NCI-H146 (cell line): ENCODE measurements at places on chromosomes 1 and 21.

DNA sequence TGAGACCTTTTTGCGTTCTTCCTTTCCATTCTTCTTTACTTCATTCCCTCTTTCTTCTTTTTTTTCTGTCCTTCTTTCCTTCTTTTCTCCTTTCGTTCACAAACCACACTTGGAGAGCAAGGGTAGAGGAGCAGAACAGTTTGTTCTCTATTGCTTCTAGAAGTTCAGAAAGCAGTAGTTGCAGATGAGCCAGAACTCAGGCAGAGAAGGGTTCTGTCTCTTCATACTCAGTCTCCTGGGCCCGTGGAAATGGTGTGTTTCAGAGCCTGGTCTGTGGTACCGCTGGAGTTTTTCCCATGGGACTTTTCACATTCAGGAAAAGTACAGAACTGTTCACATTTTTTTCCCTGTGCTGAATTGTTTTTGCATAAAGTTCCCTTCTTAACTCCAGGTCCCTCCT lies 87.0 kb downstream of the ATP5PO start:
- DNase-seq = no peak

- peak; percentile 69 for DNase-seq
Measured at GRCh38 chr1:67735806-67736627, 51.0 kb downstream of the GADD45A start.

DNA sequence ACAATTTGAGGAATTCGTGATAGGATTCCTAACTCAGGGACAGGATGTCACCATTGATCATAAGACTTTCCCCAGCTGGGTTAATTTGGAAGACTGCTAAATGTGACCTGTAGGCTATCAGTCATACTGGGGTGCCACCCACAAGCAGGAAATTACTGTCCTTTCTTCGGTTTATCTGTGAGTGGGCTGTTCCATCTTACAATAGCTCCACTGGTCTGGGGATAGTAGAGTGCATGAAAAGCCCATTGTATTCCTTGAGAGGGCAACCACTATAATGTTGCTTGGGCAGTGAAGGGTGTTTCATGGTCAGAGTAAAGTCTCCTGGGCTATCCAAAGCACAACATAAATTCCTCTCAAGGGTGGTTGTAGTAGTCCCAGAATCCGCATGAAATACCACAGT lies 1523.0 kb upstream of the B3GALT2 start:
- no peak for DNase-seq

GRCh38 chr21:25039461-25040380 lies 567.6 kb downstream of the MRPL39 start:
- peak; percentile 67 for DNase-seq

- DNase-seq = no peak
Measured at GRCh38 chr21:34858559-34858958, 189.8 kb downstream of the CLIC6 start.

- no peak for DNase-seq
Measured at GRCh38 chr1:186937016-186937670, 108.4 kb downstream of the PLA2G4A start.

GRCh38 chr1:21774835-21775549 lies 8.0 kb downstream of the USP48 start:
- DNase-seq = no peak

DNA sequence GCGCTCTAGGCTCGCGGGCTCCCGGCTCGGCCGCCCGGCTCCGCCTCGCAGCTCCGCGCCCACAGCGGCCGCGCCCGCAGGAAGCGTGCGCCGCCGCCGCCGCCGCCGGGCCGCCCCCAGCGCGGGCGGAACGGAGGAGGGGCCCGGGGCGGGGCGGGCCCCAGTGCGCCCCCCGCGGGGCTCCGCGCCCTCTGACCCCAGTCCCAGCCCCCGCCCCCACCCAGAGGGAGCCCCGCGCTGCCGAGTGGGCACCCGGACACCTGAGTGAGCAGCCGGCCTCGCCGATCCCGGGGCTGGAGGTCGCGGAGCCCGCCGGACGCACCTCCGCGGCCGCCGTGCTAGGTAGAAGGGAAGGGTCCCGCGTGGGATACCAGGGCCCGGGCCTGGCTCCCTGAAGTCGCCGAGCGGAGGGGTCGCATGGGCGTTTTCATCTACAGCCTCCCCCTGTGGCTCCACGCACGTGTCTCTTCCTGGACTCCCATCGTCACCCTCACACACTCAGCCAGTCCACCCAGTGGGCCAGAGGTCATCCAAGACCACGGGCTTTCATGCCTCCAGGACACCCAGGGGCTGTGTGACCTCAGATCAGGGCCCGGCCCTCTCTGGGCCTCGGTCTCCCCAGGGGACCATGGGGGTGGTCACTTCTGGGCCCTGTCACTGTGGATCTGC lies at the start of gene SDC3:
Gene SDC3 (minus strand): TSS at position 63 of the 669 bp plus-strand sequence. CDS start 172 bp downstream, outside the sequence.
- peak; percentile 27 for DNase-seq

DNA sequence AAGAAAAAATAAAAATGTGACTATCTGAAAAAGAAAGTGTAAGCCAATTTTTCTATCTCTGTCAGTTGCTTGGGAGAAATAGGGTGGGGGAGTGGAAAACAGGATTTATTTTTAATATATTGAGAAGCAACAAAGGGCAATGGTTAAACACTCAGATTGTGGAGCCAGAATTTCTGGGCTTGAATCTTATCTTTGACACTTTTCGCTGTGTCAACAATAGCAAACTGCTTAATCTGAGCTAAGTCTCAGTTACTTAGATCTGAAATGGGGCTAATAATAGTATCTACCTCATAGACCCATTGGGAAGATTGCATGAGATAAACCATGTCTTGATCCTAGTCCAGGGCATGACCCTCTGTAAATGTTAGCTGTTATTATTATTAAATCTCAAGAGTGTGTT lies 468.1 kb downstream of the ADGRL2 start:
- DNase-seq = no peak

DNA sequence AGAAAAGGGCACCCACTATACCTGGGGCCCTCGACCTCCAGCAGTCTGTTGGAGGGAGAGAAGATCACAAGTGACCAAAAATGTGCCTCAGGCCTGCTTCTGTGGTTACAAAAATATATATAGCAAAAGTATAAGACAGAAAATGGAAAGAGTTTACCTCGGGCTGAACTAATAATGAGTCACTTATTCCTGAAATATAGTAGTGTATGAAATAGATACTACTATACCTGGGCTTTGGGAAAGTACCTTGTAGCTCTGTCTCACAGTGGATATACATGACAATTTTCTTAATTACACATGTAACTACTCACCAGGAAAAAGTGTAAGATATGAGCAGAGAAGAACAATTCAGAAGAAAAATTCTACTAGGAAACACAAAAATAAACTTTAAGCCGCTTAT lies 7.3 kb upstream of the APCS start:
- no peak for DNase-seq

GRCh38 chr21:43801006-43801783 lies 11.8 kb downstream of the RRP1 start:
- DNase-seq = no peak

DNA sequence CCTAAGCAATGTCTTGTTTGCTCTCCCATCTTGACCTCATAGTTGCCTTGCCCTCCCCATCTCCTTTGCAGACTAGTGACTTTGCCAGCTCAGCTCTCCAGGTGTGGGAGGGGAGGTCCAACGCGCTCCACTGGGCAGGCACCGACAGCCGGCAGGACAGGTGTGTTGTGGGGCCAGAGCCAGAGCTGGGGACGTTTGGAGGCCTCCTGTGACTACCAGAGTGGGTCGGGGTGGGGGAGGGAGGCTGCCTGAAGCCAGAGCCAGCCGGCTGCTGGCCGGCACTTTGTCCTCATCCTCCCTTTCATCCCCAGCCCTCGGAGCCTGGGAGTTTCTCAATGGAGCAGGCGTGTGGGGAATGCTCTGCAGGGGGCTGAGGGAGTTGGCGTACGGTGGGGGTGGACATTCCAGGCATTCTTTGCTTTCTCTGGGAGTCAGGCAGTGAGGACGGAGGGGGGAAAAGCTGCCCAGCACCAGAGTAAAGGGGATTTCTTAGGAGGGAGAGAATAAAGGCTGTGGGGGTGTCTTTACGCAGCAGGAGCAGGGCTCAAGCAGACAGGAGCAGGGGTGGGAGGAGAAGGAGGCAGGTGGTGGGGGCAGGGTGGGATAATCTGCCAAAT lies 20.2 kb downstream of the NUAK2 start:
- DNase-seq = peak; percentile 70

DNA sequence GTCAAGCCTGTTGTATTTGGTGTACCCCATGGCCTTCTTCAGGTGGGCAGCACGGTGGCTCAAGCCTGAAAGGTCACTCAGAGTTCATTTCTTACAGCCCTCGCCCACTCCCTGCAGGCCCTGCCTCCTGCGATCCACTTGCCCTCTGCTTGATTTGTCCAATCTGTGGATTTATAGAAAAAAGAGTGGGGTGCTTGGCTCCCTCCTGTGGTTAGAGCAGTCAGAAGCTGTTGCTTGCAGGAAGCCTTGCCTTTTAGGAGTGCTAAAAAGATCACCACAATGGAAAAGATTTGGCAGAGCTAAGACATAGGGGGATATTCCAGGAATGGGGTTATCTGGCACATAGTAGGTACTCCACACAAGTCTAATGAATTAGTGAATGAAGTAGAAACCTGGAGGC lies 108.0 kb upstream of the TRABD2B start:
- no peak for DNase-seq

DNA sequence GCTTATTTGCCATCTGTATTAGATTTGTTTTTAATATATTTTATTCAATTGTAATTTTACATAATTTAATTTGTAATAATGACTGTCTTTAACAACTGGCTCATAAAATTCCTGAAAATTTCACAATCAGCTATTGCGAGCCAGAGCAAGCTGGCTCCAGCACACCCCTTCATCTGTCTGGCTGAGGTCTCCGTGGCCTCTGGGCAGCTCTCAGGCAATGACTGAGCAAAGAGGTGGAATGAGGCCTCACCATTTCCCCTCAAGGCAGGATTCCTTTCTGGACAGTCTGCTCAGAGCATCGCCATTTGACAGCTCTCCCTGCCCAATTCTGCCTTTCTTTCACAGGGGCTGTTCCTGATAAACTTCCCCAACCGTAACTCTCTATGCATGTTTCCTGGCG lies 5.8 kb upstream of the KANK4 start:
- DNase-seq = no peak

DNA sequence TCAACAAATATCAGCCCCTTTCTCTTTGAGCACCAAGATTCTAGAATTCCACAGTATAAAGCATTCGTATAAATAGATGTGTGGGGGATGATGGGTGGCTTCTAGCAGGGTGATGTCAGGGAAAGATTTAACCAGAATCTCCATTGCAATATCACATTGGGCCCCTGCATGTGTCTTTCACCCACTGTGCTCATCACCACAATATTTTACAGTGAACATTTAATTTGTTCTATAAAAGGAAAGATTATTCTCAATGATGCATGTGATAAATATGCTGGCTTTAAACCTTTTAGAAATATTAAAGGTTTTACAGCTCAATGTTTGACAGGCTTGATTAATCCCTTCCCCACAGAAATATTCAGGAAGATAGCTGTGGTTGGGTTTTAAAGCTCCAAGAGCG lies 457.8 kb upstream of the DAB1 start:
- DNase-seq = no peak

GRCh38 chr1:236103646-236104218 lies 38.6 kb upstream of the GPR137B start:
- peak; percentile 55 for DNase-seq

GRCh38 chr1:110554871-110555801 lies 36.2 kb upstream of the KCNA10 start:
- DNase-seq = peak; percentile 70

- no peak for DNase-seq
Measured at GRCh38 chr1:3120140-3120539, 51.1 kb downstream of the PRDM16 start.

GRCh38 chr21:45611939-45612664 lies 31.4 kb upstream of the PCBP3 start:
- peak; percentile 18 for DNase-seq

DNA sequence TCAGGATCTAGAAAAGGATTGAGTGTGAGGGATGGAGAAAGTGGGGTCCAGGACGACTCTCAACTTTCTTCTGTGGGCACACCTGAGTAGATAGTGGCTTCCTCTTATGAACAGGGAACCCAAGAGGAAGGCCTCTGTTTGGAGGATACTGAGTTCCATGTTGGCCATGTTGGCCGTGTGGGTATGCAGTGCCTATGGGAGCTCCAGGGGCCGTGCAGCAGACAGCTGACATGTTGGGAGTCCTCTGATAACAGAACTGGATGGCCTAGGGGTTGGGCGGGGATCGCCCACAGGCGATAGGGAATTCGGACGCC lies 43.0 kb downstream of the TMEM53 start:
- no peak for DNase-seq

DNA sequence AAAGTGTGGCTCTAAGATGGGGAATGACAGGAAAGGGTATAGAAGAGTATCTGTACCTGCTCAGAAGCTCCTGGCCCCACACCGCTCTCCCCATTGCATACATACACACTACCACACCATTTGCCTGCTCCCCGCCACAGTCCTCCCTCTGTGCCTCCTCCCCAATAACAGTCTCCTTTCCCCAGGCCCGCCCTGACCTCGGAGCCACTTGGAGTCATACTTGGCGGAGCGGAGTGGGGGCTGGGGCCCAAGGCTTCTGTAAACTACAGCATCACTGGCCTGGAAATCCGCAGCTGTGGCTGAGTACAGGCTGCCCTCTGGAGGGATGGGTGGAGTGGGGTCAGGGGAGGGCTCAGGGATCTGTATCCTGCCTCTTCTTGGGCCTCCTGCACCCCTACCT lies 8.6 kb downstream of the SEMA6C start:
- no peak for DNase-seq

- peak; percentile 43 for DNase-seq
Measured at GRCh38 chr1:109490029-109490933, 3.6 kb upstream of the CYB561D1 start.

DNA sequence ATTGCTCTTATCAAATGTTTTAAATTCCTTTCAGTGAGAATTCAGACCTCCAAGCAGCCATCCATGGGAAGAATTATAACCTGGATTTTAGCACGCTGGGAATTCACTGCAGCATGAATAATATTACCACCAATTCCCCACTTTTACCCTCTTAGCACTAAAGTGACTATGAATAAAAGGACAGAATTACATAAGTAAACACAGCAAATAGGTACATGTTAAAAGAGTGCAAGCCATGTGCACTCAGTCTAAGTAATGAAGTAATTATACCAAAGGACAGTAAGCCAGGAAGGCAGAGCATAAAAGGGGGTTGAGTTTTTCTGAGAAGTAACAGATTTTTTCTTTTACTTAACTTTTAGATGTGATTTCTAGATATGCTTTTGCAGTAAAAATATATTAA lies 176.3 kb downstream of the DENND1B start:
- DNase-seq = no peak

DNA sequence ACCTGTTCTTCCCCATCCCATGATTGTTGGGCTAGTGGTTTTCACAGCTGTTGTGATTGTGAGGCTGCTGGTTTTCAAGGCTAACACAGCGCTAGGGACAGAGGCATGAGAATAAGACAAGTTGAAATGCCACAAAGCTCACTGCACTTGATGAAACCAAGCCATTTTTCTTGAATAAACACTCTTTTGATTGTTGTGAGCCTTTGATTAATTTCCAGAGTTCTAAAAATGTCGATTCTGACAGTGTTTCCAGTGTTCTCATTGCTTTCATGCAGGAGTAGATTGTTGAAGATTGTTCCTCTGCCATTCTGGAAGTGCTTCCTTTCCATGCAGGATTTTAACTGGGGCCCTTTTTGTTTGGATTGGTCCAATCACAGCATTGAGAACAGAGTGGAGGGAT lies 134.9 kb upstream of the GRIK3 start:
- DNase-seq = no peak

- DNase-seq = no peak
Measured at GRCh38 chr1:10539411-10540043, 64.8 kb downstream of the PEX14 start.
